NAMALWA (cell line): ENCODE measurements at places on chromosomes 4 and X.

DNA sequence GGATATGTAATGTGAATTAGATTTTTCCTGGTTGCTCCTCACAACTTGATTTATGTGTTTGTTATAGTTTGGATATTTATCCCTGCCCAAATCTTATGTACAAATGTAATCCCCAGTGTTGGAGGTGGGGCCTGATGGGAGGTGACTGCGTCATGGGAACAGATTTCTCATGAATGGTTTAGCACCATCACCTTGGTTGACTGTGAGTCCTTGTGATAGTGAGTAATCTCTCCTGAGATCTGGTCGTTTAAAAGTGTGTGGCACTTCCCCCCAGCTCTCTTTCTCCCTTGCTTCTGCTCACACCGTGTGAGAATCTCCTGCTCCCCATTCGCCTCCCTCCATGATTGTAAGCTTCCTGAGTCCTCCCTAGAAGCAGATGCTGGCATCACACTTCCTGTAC lies 2.2 kb downstream of the MID2 start:
- no peak for DNase-seq

- DNase-seq: no peak
These were observed 665.8 kb upstream of the POU3F4 start for GRCh38 chrX:82842286-82842685.

GRCh38 chrX:2262668-2263055 lies 238.1 kb downstream of the DHRSX start:
- no peak for DNase-seq

DNA sequence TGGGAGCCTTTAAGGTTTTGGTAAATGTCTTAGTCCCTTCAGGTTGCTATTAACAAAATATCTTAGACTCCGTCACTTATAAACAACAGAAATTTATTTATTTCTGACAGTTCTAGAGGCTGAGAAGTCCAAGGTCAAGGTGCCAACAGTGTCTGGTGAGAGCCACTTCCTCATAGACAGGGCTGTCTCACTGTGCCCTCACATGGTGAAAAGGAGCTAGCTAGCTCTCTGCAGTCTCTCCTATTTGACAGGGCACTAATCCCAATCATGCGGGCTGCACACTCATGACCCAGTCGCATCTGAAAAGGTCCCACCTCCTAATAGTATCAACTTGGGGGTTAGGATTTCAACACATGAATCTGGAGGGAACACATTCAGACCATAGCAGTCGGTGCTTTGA lies 63.4 kb upstream of the KLF3 start:
- DNase-seq: no peak

GRCh38 chrX:72101597-72102037 lies 30.1 kb downstream of the RTL5 start:
- DNase-seq: no peak

DNA sequence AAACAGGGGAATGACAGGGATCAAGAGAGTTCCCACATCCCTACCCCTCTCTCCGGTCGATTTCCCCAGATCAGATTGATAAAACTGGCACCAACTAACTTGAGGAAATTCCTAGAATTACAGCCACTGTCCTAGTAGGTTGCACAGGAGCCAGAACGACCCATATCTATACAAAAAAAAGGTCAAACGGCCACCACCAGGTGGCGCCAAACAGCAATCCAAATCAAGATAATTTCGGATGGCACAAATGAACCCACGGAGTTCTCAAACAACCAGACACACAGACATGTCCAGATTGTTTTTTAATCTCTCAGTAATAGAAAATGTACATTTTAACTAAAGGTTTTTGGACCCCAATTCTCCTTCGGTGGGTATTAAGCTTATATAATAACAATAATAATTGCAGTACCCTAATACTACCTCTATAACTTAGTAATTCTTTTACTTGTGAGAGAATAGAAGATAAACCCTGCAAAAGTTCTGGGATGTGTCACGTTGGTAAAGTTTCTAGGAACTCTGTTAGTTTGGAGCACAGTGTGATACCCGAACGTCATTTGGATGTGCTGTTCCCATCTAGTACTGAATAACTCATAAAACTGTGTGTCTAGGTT lies 212.6 kb downstream of the SPOCK3 start:
- DNase-seq: peak; percentile 72

GRCh38 chr4:141057582-141057981 lies 75.7 kb downstream of the RNF150 start:
- DNase-seq: no peak

GRCh38 chr4:153154007-153154975 lies 50.0 kb upstream of the TRIM2 start:
- DNase-seq: no peak

DNA sequence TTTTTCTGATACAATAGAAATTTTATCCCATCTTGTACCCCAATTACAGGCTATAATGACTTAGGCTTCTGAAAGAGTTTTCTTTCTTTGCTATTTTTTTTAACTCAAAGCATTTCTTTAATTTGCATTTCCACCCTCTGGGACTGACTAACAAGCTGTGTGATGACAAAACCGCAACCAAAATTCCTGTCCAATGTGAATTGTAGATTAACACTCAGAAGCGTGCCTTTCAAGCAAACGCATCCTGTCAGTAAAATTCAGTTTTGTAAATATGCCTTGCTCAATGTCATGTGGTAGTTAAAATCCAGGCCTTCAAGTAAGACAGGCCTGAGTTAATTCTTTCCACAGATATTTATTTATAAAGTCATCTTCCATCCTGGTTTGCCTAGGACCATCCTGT lies 50.3 kb downstream of the STK32B start:
- no peak for DNase-seq

GRCh38 chr4:124854968-124855367 lies 142.4 kb upstream of the ANKRD50 start:
- DNase-seq: no peak

GRCh38 chr4:77818602-77819403 lies at the start of gene CNOT6L:
TSS of gene CNOT6L (minus strand) at chr4:77819368. CDS start at chr4:77819308, 60 bp downstream.
- peak; percentile 73 for DNase-seq

DNA sequence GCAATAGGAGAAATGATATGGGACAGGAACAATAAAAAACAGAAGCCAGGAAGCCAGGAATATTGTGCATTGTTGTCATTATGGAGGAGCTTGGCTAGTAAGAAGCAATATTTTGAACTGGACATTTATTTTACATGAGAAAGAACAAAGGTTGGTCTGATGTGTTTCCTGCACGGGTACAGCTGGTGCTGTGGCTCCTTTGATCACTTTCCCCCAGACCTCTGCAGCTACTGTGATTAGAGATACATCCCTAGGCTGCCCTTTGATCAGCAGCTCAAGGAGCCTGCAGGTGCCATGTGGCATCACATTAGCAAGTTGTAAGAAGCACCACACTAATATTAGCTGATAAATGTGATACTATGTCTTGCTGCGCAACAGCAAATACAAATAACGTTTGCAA lies 2.5 kb downstream of the PDGFC start:
- DNase-seq: no peak

GRCh38 chr4:1599491-1600210 lies 84.5 kb downstream of the FAM53A start:
- DNase-seq: no peak

DNA sequence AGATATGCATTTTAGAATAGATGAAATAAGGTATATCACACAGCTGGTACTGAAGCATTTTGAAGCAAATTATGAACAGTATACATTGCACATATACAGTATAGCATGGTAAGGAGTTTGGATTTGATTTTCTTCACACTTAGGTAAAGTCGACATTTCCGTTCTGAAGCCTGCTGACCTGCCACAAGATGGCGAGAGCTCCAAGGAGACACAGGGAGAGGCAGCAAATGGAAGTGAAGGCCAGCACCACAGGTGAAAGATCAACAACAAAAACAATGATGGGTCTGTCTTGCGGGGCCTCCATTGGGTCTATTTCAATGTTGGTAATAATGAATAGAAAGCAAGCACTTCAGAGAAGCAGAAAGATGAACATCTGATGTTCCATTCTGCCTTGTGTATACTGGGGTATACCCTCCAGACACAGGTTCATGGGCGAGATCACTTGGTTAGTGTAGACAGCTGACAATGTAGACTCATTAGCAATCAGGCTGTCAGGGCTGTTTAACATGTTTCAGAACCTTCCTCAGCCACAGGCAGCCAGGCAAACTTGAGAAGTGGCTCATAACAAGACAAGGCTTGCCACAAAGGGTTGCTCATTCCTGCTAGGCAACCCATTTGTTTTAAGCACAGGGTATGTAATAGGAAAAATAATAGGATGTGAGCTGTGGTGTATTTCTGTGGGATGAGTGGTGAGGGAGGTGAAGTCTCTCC lies 21.4 kb upstream of the NOX1 start:
- peak; percentile 39 for DNase-seq

GRCh38 chr4:137599734-137600133 lies 67.4 kb upstream of the PCDH18 start:
- DNase-seq: no peak

DNA sequence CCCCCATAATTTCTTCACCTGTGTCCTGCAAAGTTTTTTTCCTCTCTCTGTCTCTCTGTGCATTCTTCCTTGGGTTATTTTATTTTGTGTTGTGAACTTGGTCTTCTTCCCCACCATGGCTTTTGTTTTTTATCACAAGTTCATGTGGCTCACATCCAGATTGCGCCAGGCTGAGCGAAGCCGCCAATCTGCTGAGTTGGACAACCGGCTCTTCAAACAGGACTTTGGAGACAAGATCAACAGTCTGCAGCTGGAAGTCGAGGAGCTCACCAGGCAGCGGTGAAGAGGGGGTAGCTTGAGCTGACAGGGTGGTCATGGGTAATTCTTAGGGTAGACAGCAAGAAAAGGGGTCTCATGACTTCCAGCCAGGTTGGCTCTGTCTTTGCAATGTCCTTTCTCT lies 46.1 kb downstream of the GRSF1 start:
- DNase-seq: no peak

DNA sequence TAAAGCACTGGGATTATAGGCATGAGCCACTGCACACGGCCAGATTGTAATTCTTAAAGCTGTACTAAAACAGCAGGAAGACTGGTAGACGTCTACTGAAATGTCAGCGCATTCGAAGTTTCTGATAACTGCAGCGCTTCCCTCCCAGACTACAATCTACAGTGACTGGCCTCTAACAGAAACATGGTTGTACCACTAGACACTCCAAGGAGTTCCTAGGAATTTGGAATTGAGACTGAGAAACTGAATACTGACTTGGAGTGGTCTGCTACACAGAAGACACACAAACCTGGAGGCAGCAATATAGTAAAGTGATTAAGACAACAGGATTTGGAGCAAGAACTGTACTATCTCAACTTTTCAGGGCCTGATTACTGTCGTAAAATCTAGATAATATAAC lies 937 bp downstream of the HELQ start:
- DNase-seq: peak; percentile 22
